ENCODE measurements at places on chromosomes 3 and 15.

- no peak for DNase-seq
Observed at GRCh38 chr3:27391796-27392195, 22.6 kb upstream of the NEK10 start.

DNA sequence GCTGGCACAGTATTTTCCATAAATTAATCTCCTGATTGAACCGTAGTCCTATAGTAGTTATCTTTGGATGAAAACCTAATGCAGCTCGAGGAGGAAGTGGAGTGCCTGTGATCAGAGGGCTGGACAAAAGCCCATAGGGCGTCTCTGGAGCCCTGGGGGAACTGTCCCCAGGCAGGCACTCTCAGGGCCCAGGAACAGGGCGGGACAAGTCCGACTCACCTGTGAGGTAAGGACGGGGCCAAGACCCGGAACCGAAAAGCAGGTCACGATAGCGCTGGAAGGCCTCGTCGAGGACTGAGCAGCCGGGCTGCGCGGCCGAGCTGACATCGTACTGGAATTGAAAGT lies 341 bp downstream of the HEXA start:
- DNase-seq = peak; percentile 73

GRCh38 chr3:146325170-146325569 lies 74.3 kb upstream of the PLSCR4 start:
- DNase-seq = no peak

DNA sequence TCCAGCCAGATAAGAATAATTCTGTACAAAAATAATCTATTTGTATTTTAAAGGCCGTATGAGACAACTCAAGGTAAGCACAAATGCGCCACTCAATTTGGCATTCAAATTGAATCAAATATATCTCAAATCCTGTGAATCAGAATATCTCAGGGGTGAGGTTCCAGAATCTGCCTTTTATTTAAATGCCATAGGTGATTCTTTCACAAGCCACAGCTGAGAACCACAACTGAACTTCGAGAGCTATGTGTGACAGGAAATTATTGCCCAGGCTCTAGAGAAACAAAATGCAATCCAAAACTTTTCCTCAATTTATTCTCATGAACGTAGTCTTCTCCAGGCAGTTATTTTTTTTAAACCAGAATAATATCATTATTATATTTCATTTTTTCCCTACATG lies 11.9 kb downstream of the ATP8B4 start:
- no peak for DNase-seq
